ENCODE measurements at places on chromosomes 3 and 15. TPM values are rescaled to one million over a fixed set of nuclear protein-coding genes. Genes with fewer than 3 reads are reported as not detected.

CDCP1 gene
- 0.37 TPM for polyA plus RNA-seq

PHLDB2 gene
- 33.4 TPM for polyA plus RNA-seq

ZFAND6 gene
- polyA plus RNA-seq: 70.7 TPM

RTP3 gene
- not detected for polyA plus RNA-seq

PLCL2 gene
- polyA plus RNA-seq: 12.8 TPM

ZNF717 gene
- polyA plus RNA-seq: 1.7 TPM

TLR9 gene
- 0.06 TPM for polyA plus RNA-seq

- DNase-seq: no peak
Measured at GRCh38 chr3:10774129-10774670, 41.8 kb upstream of the SLC6A11 start.

GRCh38 chr3:106276755-106277612 lies 408.2 kb upstream of the CBLB start:
- DNase-seq: no peak

DNA sequence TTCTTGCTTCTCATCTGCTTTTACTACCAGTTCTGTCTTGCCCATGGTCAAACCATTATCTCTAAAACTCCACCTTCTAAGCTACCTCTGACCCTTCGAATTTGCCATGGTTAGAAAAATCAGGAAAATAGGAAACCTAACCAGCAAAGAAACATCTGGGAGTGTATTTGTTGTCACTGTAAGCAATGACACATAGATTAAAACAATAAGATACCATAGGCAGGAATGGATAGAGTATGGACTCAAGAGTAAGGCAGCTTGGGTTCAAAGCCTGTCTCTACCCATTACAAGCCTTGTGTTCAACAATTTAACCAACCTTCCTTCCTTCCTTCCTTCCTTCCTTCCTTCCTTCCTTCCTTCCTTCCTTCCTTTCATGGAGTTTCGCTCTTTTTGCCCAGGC lies 34.9 kb downstream of the CRTC3 start:
- no peak for DNase-seq

- DNase-seq: peak; percentile 86
Measured at GRCh38 chr3:172666873-172667694, 43.8 kb downstream of the NCEH1 start.

- DNase-seq: no peak
Measured at GRCh38 chr3:149234671-149235245, 13.1 kb upstream of the CP start.

DNA sequence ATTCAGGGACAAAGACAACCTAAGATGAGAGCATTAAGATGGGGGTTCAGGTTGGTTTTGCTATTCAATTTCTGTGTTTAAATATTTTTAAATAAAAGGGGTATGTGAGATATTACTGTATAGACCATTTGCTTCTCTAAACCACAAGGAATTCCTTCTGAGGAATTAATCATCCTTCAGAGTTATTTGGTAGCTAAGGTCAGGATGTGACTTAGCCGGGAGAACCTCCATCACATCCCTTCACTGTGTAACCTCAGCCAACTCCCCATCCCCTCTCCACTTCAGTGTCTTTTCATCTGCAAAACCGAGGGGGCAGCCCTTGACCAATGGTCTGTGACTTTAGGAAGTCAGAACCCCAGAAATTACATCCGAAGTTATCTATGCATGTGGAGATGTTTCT lies 48.7 kb upstream of the SKOR1 start:
- no peak for DNase-seq

DNA sequence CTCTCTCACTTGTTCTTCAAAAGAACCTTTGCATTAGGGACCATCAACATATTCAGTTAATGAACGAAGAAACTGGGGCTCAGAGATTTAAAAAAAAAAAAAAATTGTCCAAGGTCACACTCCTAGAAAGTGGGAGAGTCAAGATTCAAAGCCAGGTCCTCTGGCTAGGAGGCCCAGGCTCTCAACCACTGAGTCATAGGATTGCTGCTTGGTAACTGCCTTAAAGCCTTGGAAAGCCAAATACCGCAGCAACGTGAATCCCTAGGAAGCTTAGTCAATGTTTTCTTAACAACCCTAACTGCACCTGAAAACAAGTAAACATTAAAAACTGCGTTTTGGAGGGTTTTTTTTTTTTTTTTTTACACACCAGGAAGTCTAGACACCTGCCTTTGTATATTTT lies 156.8 kb downstream of the WNT5A start:
- DNase-seq: no peak

DNA sequence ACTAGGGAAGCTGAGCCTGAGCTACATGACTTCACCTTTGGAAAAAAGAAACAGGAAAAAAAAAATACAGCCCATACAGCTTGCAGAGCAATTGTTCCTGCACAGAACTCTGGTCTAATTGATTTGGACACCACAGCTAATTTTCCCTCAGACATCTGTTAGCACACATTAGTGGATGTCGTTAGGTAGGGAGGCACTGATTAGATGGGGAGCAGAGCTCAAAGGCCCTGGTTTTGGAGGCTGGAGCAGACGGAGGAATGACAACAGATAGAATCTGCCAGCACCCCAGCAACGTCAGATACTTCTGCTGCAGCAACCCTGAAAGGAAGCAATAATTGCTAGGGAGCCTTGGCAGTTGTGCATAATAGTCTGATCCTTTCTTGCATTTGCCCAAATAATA lies 398.9 kb downstream of the LSAMP start:
- no peak for DNase-seq

- no peak for DNase-seq
Measured at GRCh38 chr15:27813139-27813538, 286.0 kb downstream of the OCA2 start.

DNA sequence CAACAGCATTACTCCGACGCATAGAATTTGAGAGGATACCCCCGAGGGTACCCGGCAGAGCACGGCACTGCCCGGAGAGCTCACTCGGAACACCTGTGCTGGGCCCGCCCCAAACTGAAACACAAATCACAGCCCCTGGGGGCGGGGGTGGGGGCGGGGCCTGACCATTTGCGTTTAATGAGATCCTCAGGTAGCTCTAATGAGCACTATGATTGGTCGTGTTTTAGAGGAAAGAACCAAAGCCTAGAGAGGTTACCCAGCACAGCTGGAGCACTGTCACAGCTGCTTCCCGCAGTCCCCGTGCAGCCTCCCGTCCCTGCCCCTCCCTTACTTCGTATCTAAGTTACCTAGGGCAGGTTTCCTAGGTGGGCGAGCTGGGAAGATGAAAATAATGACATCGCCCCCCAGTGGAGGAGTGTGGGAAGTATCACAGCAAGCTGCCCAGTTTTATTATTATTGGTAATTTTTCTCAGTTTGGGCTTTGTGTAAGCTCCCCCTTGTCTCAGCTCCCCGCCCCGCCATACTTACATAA lies 187.1 kb downstream of the PDE8A start:
- DNase-seq: no peak

GRCh38 chr15:59587085-59587826 lies 24.3 kb upstream of the GCNT3 start:
- DNase-seq: no peak

DNA sequence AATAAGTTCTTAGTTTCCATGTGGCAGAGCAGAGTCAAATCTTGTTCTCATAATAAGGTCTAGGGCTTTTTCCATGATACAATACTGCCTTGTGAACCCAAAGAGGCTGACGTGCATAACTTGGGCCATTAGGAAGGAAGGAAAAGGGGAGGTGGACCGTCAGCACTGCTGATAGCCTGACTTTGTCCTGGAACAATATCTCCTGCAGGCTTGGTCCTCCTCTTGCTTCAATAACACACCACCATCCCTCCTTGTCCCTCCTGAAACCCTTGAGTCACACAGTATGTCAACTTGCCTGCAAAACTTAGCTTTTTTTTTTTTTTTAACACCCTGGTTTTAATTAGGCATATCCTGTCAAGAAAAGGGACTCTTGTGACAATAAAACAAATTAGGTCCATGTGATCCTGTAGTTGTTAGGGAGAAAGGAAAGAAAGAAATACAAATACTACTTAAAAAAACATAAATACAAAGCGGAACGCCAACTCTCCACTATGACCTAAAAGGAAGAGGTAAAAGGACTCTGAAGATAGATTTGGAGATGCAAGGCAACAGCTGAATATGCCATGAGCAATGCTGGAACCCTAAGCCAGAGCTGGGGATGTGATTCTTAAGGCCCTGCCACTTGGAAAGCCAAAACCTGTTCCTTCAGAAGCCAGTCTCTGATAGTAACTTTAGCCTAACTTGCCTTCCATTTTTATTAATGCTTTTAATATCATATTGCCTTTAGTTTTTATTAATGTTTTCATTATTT lies 67.0 kb downstream of the WWTR1 start:
- no peak for DNase-seq

GRCh38 chr3:81782585-81782984 lies 21.1 kb upstream of the GBE1 start:
- no peak for DNase-seq

DNA sequence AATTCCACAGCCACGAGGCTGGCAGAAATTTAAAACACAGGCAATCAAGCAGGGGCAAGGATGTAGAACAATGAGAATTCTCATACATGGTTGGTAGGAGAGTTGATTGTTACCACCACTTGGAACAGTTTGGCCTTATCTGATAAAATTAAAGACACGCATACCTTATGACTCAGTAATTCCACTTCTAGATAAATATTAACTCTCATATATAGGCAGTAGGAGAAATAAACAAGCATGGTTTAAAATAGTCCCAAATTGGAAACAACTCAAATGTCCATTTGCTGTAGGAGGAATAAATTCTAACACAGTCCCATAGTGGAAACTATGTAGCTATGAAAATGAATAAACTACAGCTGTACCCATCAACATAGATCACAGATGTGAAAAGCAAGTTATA lies 42.3 kb upstream of the USP3 start:
- no peak for DNase-seq

DNA sequence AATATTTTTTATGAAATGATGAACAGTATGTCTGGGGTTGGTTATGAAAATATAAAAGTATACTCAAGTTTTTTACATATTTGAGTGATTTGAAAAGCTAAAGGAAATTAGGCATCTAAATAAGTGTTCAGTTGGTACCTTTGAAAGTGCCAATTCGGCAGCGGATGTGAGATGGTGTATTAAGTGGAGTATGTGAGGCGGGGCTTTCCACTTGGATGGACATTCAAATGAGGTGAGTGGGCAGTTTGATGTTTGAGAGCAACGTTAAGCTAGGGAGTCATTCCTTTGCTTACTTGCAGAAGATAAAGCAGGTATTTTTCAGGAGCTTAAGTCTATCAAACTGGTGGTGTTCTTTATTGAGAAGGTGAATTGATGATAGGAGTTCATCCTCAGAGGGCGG lies 189.0 kb upstream of the GOLIM4 start:
- no peak for DNase-seq

- DNase-seq: no peak
Measured at GRCh38 chr3:57918123-57918837, 89.9 kb upstream of the FLNB start.

DNA sequence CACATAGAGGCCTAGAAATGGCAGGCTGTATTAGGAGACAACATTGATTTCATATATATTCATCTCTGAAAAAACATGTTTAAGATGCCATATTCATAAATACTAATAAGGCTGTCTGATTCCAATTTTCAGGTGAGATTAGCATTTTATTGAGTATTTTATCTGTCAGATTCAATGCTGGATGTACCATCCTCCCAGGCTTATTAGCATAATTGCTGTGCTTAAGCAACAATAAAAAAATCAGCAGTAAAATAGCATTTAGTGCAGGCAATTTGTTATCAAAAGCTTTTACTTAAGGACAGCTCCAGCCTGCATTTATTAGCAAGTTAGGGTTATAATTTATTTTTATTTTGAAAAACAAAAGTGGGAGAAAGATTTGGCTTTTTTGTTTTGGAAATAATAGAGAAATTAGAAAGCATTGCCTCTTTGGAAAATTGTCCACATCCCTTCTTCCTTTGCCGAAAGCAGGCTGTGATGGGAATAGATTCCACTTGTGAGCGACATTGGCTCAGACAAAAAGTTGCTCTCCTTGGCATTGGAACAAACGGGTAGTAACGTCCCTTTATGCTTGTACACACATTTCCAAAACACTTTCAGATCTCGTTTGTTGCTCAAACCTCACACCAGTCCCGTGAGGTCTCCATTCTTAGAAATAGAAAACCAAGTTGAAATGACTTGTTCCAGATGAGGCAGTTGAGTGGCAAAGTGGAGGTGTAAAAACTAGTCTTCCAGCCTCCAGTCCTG lies 134.0 kb downstream of the LPP start:
- DNase-seq: no peak

DNA sequence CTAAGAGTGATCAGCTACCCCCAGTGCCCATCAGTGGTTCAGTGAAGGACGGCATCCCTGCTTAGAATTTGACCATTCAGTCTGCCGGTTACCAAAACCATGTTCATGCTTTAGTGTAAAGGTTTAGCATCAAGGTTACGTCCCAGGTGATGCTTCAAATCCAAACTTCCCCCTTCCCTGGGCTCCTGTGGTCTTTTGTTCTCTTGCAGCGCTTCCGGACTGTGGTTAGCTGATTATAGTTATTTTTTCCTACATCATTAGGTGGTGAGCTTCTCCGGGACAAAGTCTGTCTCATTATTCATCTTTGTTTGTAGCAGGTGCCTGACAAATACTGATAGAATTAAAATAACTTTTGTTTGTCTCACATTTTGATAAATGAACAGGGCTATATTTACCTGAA lies 28.3 kb upstream of the MYZAP start:
- DNase-seq: no peak

GRCh38 chr3:95228416-95228815 lies 1165.6 kb downstream of the NSUN3 start:
- DNase-seq: no peak

- DNase-seq: no peak
Measured at GRCh38 chr15:66100761-66101160, 152.8 kb downstream of the MEGF11 start.

- no peak for DNase-seq
Measured at GRCh38 chr3:150117076-150117475, 146.4 kb upstream of the PFN2 start.

GRCh38 chr3:128416578-128417211 lies 50.0 kb downstream of the DNAJB8 start:
- no peak for DNase-seq

GRCh38 chr3:136546720-136547119 lies 205.5 kb downstream of the STAG1 start:
- DNase-seq: no peak

DNA sequence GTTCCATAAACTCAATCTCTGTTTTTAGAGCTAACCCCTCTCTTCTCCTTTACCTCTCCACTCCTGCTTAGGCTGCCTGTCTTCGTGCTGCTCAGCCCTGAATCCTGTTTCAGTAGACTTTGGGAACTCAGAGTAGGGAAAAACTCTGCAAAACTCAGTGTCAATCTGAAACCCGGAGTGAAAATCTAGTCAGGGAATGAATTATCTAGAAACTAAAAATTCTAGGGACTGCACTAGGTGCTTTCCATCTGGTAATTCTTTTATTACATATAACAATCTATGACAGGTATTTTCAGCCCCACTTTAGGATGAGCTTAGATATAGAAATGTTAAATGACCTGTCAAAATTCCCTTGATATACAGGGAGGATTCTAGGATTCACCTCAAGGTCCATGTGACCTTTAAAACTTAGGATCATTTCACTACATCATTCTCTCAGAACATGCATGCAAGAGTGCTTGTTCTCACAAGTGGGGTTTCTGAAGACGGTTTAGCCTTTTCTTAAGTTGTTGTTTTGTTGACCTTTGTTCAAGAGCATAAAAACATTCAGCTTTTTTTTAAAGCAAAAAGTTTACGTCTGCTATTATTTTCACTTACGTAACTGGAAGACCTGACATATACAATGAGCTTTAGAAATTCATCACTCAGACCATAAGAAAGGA lies 108.2 kb upstream of the MBNL1 start:
- DNase-seq: no peak

Data from heart right ventricle (tissue), 16 donors.